Activated CD4-positive, alpha-beta T cell treated with anti-CD3 and anti-CD28 coated beads, Interleukin-2, amount 10 ng/mL, durations not matched to agents 7 days and 5 days (primary cell): ENCODE measurements at places on chromosomes 2 and 18.

DNA sequence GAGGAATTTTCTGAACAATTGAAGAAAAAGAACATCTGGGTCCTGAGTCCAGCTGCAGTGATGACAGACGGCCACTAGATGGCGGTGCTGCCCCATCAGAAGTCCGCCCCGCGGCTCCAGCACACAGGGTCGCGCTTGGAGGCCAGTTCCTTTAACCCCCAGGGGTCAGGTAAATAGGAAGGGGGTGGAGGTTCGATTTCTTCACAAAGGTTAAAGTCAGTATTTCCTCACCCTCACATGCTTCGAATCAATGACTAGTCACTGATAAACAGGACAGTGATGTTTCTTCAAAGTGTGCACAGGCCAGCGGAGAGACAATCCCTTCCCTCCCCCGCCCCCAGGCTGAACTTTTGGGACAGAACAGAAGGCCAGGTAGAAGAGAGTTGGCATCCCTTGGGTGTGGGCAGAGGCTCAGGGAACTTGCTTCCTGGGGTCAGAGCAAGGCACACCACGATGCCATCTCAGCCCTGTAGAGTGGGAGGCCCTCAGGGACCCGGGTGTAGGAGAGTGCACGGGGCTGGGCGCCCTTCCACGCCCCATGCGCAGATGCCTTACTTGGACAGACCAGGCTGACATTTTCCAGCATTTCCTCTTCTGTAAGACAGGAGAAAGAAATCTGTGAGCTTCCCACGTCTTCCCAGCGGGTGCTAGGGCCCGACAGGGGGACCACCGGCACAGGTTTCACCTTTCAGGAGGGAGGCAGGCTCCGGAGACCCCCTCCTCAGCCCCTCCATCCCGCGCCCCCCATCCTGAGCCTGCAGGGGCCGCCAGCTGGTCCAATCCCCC, 722 bp downstream of the APOB start:
- peak; percentile 44 for DNase-seq

GRCh38 chr2:16773080-16773713, 107.6 kb upstream of the CYRIA start:
- DNase-seq, result no peak

DNA sequence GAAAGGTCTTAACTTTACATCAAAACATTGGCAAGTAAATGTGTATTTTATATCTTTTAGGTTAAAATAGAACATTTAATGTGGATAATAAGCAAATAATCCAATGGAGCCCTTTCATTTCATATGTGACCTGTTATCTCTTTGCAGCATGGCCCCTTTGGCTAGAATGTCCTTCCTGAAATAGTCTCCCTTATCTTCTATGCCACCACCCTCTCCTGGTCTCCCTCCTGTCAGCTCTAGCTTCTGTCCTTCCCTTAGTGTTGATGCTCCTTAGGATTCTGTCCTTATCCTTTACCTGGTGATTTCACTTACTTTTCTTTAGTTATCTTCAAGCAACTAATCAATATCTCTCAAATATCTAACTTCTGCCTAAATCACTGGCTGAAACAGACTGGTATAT, 87.1 kb upstream of the TFCP2L1 start:
- DNase-seq, result no peak

DNA sequence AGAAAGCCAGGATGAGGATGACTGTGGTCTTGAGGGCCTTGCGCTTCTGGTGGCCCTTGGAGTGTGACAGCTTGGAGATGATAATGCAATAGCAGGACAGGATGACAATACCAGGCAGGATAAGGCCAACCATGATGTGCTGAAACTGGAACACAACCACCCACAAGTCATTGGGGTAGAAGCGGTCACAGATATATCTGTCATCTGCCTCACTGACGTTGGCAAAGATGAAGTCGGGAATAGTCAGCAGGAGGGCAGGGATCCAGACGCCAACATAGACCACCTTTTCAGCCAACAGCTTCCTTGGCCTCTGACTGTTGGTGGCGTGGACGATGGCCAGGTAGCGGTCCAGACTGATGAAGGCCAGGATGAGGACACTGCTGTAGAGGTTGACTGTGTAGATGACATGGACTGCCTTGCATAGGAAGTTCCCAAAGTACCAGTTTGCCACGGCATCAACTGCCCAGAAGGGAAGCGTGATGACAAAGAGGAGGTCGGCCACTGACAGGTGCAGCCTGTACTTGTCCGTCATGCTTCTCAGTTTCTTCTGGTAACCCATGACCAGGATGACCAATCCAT, 2.7 kb downstream of the CXCR4 start:
- no peak for DNase-seq

- no peak for DNase-seq
Observed at GRCh38 chr2:523698-524270, 153.4 kb downstream of the TMEM18 start.

- no peak for DNase-seq
Observed at GRCh38 chr2:232578626-232579025, 28.1 kb downstream of the EIF4E2 start.

- DNase-seq, result no peak
Observed at GRCh38 chr2:110103061-110103961, 12.3 kb downstream of the MALL start.

GRCh38 chr2:232351686-232352510, 26.7 kb upstream of the ALPP start:
- DNase-seq, result no peak

DNA sequence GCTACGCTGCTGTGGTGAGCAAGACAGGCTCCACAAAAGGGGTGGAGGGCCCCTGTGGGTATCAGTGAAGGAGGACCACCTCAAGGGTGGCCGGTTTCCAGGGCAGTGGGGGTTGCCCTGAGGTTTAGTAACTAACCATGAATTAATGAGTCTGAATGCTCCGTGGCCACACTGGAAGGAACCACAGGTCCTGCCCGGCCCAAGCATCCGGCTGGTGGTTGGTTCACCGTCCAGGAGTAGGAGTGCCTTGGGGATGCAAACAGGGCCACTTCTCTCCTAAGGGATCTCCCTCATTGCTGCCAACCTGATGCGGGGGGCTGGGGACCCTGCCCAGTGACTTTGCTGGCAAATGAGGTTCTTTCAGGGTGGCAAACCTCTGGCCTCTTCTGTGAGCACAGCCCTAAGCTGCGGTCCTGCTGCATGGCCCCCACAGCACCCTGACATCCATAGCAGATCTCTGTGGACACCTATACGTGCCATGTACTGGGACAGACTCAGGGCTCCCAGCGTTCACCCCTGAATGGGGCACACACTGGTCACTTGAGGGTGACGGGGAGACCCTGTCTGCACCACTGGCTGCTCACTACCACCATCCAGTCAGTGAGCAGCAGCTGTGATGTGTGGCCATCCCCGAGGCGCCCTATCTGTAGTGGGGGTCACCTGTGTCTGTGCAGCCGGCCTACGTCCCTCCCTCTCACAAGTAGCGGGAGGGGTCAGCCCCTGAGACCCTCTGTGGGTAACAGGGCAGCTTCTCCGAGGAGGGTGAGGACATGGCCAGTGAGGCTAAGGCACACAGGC, 41.6 kb downstream of the HS6ST1 start:
- DNase-seq, result no peak

- DNase-seq, result no peak
Observed at GRCh38 chr2:64393383-64394010, 60.5 kb upstream of the LGALSL start.

- DNase-seq, result no peak
Observed at GRCh38 chr2:119897736-119898395, 115.0 kb upstream of the EPB41L5 start.

DNA sequence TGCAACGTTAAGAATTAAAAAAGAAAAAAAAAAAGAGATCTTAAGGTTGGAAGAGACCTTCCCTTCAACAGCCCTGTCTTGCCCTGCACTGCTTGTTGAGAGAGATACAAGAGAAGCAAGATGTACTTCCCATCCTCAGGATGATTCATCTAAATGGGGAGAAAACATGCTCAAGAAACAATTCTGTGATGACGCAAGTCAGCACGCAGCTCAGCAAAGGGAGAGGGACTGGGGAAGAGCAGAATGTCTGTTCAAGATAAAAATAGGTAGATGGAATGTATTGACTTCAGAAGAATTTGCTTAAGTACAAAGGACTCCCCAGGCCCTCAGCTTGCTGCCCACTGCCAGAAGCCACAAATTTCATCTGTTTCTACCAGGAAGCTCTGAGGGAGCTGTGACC, 198.2 kb upstream of the SPRED2 start:
- DNase-seq, result no peak

GRCh38 chr18:26357960-26358359, 131.7 kb downstream of the TAF4B start:
- no peak for DNase-seq

GRCh38 chr2:216527600-216527999, 29.0 kb downstream of the RPL37A start:
- DNase-seq, result no peak

DNA sequence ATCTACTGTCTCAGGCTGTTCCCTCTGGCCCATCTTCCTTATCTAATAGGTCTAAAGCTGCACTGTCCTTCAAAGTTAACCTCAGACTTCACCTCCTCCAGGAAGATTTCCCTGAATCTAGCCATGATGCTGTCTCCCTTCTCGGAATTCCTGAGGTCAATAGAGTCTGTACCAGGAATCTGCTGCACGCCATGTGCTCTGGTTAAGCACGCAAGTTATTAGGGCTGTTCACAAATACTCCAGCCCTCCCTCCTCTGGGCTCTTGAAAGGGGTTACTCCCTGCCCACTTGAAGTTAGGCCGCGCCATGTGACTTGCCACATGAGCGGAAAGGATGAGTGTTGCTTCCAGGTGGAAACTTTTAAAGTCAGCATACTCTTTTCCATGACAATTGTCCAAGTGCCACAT, 43.6 kb downstream of the MCFD2 start:
- no peak for DNase-seq

DNA sequence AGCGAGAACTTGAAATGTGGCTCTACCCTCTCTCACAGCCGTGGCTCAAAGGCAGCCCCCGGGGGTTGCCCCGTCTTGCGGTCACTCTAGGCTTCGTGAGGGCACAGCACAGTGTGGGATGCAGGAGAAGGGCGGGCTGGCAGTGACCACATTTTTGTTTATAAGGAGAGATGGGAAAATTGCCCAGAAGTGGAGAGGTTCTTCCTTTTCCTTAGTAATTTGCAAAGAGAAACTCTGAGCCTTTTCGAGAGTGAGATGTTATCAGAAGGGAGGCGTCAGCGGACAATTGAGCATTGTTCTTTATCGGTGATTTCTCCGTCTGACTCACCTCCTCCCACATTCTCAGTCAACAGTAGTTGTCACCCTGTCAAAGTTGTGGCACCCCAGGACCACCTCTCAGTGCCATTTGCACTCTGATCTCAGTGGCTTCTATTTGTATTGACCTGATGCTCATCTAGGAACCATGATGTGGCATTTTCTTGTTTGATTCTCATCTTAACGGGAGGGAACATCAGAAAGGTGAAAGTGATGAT, 89.6 kb downstream of the ACAA2 start:
- DNase-seq, result no peak

DNA sequence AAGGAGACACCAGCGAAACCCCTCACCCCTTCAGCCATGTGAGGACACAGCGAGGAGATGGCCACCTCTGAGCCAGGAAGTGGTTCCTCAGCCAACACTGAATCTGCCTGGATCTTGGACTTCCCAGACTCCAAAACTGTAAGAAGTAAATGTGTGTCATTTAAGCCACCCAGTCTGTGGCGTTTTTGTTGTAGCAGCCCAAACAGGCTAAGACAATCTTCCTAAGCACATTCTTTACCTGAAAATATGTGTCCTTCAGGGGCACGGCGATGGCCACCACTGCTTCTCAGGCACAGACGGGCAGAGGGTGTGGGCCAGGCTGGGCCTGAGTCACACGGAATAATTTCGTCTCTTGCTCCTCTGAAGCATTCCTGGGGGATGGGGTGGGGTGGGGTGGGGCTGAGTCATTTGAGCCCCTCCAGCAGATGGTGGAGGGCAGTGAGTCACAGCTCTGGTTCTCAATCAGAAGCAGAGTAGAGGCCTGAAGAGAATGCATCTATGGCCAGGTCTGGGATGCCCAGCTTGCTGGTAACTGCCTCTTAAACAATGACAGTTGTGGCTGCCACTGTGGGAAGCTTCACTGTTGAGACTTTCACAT, 142.4 kb downstream of the CAPN13 start:
- DNase-seq, result no peak

DNA sequence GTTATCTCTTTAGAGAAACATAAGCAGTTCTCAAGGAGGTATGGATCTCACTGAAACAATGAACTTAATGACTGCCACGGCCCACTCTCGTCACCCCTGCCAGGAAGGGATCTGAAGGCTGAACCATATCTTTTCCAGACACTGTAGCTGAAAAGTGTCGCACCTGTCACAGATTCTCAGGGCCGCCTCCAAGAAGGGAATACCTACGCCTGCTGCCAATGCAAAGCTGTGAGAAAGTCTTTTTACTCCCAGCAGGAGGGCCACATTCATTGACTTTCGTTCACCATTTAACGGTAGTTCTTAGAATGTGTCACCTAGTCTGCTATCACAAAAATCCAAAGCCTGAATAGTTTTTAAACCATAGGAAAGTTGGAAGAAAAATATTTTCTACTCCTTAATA, 66.7 kb upstream of the SH3BP4 start:
- DNase-seq, result no peak

- DNase-seq, result no peak
Observed at GRCh38 chr18:69401226-69401971, 711 bp downstream of the DOK6 start.

DNA sequence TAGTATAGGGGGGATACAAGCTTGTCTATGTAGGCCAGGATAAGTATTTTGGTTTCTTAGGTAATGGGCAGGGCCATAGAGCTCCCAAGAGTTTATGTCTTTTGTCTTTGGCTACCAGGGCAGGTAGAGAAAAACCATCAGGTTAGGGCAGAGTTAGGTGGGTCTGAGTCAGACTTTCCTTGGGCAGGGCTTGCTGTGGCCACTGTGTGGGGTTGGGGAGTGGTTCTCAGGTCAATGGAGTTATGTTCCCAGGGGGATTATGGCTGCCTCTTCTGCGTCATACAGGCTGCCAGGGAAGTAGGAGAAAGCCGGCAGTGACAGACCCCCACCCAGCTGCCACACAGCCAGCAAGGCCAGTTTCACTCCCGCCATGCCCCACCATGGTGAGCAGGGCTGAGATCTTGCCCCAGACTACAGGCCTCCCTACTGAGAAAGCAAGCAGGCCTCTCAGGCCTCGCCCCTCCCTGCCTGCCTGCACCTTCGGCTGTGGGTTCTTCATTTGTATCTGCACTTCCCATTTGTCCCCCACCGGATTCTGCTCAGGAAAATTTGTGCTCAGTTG, 55.5 kb downstream of the RPIA start:
- no peak for DNase-seq

DNA sequence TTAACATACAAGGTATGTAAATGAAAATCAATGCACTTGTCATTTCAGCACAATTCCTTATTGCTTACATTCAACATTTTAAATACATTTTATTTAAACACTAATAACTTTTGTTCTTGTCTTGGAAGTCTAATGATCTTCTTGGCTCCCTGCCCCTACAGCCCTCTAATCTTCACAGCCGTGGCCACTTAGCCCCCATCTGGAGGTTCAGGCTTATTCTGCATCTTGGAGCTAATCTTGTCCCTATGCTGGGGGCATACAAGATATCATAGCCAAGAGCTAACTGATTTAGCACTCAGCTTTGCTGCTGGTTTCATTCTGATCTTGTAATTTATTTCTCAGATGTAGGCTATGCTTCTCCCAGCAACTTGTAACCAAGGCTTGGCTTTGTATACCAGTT, 140.8 kb downstream of the TMEFF2 start:
- no peak for DNase-seq
